ENCODE measurements at places on chromosomes 7 and 10.

DNA sequence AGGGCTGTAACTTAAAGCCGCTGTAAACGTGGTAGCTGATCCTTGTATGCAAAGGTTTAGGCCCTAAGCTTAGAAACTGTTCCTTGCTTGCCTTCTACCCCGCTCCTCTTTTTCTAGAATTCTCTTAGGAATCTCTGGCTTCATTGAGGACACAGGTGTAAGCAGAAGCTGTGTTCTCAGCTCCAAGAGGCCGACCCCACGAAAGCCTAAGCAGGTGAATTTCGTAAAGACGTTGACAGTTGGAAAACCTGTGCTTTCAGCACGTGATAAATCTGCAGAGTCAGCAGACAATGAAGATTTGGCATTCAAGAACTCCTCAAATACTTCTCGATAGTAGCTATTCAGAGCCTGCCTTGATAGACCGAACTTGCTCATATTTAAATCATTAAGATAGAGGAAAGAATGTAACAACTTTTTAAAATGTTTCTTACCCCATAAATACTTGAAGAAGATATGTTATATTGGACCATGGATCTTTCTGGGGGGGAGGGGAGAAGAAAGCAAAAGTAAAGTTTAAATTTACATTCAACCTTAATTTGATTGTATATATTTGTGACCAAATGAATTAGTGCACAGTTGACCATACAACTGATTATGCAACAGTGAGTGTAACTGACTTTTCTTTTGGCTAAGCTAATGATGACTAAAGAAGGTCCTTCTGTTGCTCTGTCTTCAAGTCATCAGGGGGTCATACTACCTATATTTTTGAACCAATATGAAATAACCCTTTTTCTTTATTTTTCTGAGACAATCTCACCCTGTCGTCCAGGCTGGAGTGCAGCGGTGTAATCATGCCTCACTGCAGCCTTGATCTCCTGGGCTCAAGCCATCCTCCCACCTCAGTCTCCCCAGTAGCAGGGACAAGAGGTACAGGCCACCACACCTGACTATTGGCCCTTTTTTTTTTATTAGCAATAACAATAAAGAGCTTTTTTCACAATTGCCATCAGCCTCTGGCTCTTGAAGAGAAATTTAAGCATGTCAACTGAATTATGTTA, 1.2 kb upstream of the GDI2 start:
- peak overlapping the region; percentile 61 for H3K4me3 ChIP-seq
- H3K27ac ChIP-seq = peak overlapping the region; percentile 90
- DNase-seq = no peak
- H3K27me3 ChIP-seq = no peaks in the 10 kb centered on the region
- no peaks in the 10 kb centered on the region for H3K4me1 ChIP-seq

GRCh38 chr7:20301311-20301939, 29.3 kb upstream of the ITGB8 start:
- H3K27me3 ChIP-seq = no peaks in the 10 kb centered on the region
- DNase-seq = no peak
- H3K4me1 ChIP-seq = peaks cover 2% of the 10 kb centered on the region
- no peak overlapping the region for H3K27ac ChIP-seq
- no peak overlapping the region for H3K4me3 ChIP-seq

- no peaks in the 10 kb centered on the region for H3K27me3 ChIP-seq
- H3K36me3 ChIP-seq = peaks cover 13% of the 10 kb centered on the region
- H3K4me3 ChIP-seq = no peak overlapping the region
Observed at GRCh38 chr10:101609481-101609880, 21.4 kb downstream of the DPCD start.

GRCh38 chr7:130292682-130293257, at the start of gene CPA4:
Gene CPA4 (plus strand): TSS chr7:130293161. CDS start chr7:130293181, 20 bp downstream.
- no peaks in the 10 kb centered on the region for H3K36me3 ChIP-seq
- H3K27me3 ChIP-seq = no peaks in the 10 kb centered on the region
- DNase-seq = no peak
- no peak within 1 kb of the TSS for H3K27ac ChIP-seq
- no peaks in the 10 kb centered on the region for H3K4me1 ChIP-seq
- no peak within 1 kb of the TSS for H3K4me3 ChIP-seq

DNA sequence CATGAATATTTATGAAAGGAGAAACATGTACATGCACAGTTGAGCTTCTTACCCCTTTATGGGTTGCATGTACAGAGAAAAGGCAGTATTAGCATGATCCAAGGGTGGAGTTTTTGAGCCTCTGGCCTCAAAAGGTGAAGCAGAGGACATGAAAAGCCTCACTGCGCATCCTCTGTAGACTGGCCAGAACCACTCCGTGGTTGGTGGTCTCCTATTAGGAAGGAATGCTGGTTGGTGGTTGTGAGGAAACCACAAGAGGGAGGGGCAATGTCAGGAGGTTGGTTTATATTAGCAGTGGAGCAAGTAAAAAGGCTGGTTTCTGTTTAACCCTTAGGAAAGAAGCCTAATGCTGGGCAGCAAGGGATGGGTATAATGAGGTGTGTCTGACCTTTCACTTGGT, 37.5 kb downstream of the AHCYL2 start:
- no peaks in the 10 kb centered on the region for H3K27me3 ChIP-seq
- no peak overlapping the region for H3K4me3 ChIP-seq
- H3K36me3 ChIP-seq = no peaks in the 10 kb centered on the region
- no peak for DNase-seq

GRCh38 chr7:4730971-4731370, 44.5 kb upstream of the AP5Z1 start:
- H3K4me3 ChIP-seq = no peak overlapping the region
- H3K36me3 ChIP-seq = no peaks in the 10 kb centered on the region
- no peak overlapping the region for H3K27ac ChIP-seq
- H3K27me3 ChIP-seq = no peaks in the 10 kb centered on the region

- H3K27ac ChIP-seq = no peak overlapping the region
- DNase-seq = no peak
- no peak overlapping the region for H3K4me3 ChIP-seq
- H3K4me1 ChIP-seq = peaks cover 2% of the 10 kb centered on the region
Observed at GRCh38 chr10:12344375-12345110, 4.8 kb upstream of the CAMK1D start.

DNA sequence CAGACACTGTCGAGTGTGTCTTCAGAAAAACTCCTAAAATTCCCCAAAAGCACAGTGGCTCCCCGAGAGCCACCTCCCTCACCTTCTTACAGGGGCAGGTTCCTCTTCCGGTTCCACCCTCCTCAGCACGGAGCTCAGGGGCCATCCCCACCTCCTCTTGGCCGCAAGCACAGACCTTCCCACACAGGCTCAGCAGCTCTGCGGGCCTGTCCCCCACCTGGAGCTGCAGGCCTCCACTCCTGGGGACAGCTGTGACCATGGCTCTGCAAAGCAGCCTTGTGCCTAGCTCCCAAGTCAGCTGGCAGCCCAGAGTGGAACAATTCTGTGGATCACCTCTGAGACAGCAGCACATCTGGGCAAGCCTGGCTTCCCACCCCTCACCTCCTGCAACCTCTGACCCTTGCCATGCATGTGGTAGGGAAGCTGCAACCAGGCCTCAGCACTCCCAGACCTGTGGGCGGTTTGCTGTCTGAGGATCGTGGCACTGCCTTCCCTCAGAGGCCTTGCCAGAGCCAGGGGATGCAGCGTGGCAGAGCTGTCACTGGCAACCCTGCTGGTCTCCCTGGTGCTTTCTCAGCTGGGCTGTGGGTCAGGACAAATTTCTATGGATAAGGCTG, 79.7 kb downstream of the ALOX5 start:
- no peaks in the 10 kb centered on the region for H3K27me3 ChIP-seq
- H3K4me1 ChIP-seq = 0 out of 2 replicates have a peak, but pooled peaks cover 2% of the 10 kb centered on the region
- no peak overlapping the region for H3K27ac ChIP-seq
- DNase-seq = no peak

DNA sequence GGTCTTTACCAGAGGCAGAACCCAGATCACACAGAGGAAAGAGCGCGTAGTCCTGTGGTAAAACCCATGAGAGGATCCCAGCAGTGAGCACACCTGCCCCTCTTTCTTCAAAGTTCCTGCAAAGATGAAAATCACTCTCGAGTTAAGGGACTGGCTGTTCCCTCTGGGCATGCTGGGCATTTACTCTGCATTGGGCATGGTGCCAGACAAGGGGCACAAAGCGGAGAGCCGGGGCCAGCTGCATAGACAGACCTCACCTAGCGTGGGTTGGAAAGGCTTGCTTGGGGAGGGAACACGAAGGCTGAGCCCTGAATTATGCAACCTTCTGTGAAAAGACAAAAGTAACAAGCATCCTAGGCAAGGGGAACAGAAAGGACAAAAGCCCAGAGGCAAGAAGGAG, 120.0 kb upstream of the TCERG1L start:
- H3K27ac ChIP-seq = no peak overlapping the region
- H3K4me3 ChIP-seq = no peak overlapping the region
- no peaks in the 10 kb centered on the region for H3K27me3 ChIP-seq

GRCh38 chr7:92534572-92534971, 6.0 kb downstream of the RBM48 start:
- H3K36me3 ChIP-seq = peaks cover 55% of the 10 kb centered on the region
- H3K4me3 ChIP-seq = no peak overlapping the region
- DNase-seq = no peak
- no peaks in the 10 kb centered on the region for H3K4me1 ChIP-seq

DNA sequence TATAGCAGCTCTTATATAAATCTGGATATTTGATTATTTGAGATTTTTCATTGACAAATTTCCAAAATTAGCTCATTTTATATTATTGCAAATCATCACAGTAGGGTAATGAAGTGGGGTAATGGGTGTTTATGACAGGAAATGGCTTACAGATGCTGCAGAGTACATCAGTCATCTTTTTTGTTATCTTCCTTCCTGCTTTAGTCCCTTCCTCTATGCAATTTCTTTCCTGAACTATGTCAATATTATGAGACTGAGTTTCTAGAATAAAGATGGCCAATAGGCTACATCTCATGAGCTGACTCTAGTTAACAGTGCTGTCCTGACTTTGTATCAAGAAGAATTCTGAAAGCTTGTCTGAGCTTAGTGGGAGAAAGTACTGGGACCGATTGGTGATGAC, 244.5 kb downstream of the XPNPEP1 start:
- peaks cover 1% of the 10 kb centered on the region for H3K27me3 ChIP-seq
- H3K4me1 ChIP-seq = no peaks in the 10 kb centered on the region
- H3K4me3 ChIP-seq = no peak overlapping the region
- H3K27ac ChIP-seq = no peak overlapping the region

DNA sequence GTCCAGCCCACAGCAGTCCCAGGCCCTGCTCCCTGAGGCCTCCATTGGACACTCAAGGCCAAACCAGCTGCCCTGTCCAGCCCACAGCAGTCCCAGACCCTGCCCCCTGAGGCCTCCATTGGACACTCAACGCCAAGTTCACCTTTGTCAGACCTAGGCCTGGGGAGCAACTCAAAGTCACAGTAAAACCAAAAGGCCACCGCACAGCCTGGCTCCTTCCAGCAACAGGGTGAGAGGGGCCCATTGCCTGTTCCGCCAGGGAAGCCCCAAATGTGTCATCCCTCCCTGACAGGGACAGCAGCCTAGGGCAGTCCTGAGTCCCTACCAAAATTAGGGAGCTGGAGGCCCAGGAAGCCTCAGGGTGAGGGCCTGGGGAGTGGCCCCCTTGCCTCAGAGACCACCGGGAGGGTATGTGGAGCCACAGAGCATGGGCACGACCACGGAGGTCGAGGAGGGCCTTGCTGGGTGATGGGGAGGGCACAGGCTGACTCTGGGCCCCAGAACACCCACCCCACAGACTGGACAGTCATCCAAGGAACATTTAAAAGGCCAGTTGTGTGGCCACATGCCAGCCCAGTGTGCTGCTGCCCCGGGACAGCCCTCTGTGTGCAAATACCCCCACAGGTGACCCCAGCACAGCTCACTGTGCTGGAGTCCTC, 66.5 kb upstream of the PPP2R2D start:
- DNase-seq = no peak
- H3K4me3 ChIP-seq = no peak overlapping the region
- H3K4me1 ChIP-seq = no peaks in the 10 kb centered on the region

- no peak for DNase-seq
- H3K4me1 ChIP-seq = no peaks in the 10 kb centered on the region
- no peaks in the 10 kb centered on the region for H3K36me3 ChIP-seq
- no peak overlapping the region for H3K27ac ChIP-seq
- H3K4me3 ChIP-seq = no peak overlapping the region
Observed at GRCh38 chr10:56095506-56096225, 265.4 kb downstream of the ZWINT start.

- no peaks in the 10 kb centered on the region for H3K4me1 ChIP-seq
- H3K27me3 ChIP-seq = no peaks in the 10 kb centered on the region
- no peak for DNase-seq
- H3K36me3 ChIP-seq = no peaks in the 10 kb centered on the region
Observed at GRCh38 chr7:27970350-27970749, 210.2 kb downstream of the JAZF1 start.

DNA sequence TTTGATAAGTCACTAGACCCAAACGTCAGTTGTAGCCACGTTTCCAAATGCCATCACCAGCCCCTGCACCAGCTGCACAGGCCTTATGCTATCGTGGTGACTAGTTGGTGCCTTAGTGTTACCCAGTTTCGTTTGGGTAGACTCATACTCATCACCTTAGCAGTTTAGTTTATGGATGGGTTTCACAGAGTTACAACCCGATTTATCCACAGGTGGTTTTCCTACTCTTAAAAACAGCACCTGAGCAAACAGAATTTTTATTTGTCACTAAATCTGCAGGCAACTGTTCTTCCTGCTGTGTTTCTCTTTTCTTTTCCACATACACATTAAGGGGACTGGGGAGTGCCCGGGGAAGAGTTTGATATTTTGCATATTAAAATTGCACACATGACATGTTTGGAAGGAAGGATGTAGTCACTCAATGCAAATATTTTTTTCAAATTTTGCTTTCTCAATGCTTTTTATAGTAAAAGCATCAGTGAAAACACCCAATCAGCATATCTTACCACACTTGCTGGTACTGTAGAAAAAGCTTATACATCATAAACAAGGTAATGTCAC, 41.6 kb downstream of the PDSS1 start:
- no peak for DNase-seq
- no peak overlapping the region for H3K27ac ChIP-seq
- no peak overlapping the region for H3K4me3 ChIP-seq
- peaks cover 57% of the 10 kb centered on the region for H3K36me3 ChIP-seq

GRCh38 chr10:112678581-112678980, 231.6 kb downstream of the VTI1A start:
- no peak overlapping the region for H3K4me3 ChIP-seq
- no peak for DNase-seq
- peak overlapping the region; percentile 20 for H3K27ac ChIP-seq
- H3K36me3 ChIP-seq = no peaks in the 10 kb centered on the region

DNA sequence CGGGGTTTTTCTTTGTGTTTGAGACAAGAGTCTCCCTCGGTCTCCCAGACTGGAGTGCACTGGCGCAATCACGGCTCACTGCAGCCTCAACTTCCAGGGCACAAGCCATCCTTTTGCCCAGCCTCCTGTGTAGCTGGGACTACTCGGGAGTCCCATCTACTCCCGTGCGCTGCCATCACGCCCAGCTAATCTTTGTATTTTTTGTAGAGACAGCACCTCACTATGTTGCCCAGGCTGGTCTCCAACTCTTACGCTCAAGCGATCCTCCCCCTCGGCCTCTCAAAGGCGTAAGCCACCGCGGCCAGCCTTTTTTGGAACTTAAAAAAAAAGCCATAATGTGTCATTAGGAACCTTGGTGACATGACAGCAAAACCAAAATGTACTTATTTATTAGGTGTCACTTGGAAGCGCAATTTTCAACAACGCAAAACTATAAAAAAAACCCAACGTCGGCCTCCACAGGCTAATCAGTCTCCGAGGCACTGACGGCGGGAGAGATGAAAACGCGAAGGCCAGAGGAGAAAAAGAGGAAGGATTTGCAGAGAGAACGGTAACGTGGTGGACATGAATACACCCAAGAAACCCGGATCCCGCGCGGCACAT, 911 bp upstream of the HNRNPH3 start:
- H3K27me3 ChIP-seq = no peaks in the 10 kb centered on the region
- DNase-seq = no peak
- peak overlapping the region; percentile 95 for H3K4me3 ChIP-seq
- H3K36me3 ChIP-seq = peaks cover 13% of the 10 kb centered on the region
- H3K27ac ChIP-seq = peak overlapping the region; percentile 99
- H3K4me1 ChIP-seq = peaks cover 3% of the 10 kb centered on the region

GRCh38 chr7:82472966-82473365, 29.4 kb upstream of the CACNA2D1 start:
- no peaks in the 10 kb centered on the region for H3K36me3 ChIP-seq
- DNase-seq = no peak
- H3K27ac ChIP-seq = no peak overlapping the region
- no peaks in the 10 kb centered on the region for H3K27me3 ChIP-seq
